ENCODE measurements at places on chromosomes 13 and 19. TPM values are rescaled to one million over a fixed set of nuclear protein-coding genes. Genes with fewer than 3 reads are reported as not detected.

The CEACAM3 gene
- total RNA-seq: not detected

The GARIN5A gene
- not detected for total RNA-seq

The SHC2 gene
- not detected for total RNA-seq

The COX7A1 gene
- total RNA-seq: 8.4 TPM

DNA sequence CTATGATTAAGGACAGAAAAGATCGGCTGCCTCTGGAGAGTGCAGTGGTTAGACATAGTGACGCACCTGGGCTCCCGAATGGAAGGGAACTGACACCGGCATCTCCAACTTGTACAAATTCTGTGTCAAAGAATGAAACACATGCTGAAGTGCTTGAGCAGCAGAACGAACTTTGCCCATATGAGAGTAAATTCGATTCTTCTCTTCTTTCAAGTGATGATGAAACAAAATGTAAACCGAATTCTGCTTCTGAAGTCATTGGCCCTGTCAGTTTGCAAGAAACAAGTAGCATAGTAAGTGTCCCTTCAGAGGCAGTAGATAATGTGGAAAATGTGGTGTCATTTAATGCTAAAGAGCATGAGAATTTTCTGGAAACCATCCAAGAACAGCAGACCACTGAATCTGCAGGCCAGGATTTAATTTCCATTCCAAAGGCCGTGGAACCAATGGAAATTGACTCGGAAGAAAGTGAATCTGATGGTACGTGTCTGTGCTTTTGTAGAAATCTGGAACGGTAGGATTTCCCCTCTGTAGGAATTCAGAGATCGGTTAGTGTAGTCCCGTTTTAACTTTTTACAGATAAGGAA, 16.9 kb downstream of the ERCC5 start:
- DNase-seq: no peak

DNA sequence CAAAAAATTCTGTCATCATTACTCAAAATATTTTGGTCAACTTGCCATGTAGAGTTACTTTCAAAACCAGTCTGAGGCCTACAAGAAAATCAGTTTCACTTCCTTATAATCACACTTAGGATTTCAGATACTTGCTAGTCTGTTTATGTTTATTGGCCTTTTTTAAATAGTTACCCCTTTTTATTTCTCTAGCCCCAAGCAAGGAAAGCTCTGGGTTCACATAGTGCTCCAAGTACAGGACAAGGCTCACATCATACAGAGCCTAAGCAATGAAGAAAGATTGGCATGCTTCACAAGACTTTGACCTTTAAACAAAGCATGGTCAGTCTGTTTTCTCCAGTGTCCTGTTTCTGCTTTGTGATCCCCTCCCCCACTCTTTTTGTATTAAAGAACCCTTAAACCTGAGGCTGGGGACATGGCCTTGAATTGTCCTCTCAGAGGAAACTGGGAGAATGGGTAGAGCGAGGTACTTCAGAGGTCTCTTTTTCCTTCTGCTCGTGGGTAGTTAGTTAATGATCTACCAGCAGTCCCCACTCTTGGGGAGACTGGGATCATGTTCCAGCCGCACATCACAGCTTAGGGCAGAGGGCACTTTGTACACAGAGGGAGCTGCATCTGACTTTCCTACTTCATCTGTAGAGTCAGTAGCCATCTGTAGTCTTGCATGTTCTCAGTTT, 30.7 kb downstream of the CEACAM1 start:
- DNase-seq: no peak

- no peak for DNase-seq
Measured at GRCh38 chr13:50460358-50460757, 383.1 kb downstream of the DLEU7 start.

GRCh38 chr13:48156466-48156865, 61.6 kb upstream of the MED4 start:
- DNase-seq: no peak

DNA sequence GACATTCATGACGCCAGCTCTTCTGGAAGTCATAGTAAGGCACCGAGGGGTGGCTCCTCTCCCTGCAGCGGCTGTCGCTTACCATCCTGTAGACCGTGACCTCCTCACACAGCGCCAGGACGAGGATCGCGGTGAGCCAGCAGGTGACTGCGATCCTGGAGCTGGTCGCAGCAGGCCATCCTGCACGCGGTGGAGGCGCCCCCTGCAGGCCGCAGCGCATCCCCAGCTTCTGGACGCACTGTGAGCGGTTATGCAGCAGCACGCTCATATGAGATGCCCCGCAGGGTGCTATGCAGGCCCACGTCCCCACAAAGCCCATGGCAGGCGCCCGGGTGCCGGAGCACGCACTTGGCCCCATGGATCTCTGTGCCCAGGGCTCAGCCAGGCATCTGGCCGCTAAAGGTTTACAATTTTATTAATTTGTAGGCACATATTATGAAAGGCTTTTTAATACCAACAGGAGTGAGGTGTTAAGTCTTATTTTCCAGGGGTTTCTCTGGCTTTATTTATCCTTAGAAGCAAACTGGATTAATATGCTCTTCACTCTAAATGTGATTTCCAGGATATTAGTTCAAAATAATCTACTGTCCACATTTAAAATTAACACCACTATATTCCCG, 35.6 kb upstream of the PSPC1 start:
- peak; percentile 13 for DNase-seq

DNA sequence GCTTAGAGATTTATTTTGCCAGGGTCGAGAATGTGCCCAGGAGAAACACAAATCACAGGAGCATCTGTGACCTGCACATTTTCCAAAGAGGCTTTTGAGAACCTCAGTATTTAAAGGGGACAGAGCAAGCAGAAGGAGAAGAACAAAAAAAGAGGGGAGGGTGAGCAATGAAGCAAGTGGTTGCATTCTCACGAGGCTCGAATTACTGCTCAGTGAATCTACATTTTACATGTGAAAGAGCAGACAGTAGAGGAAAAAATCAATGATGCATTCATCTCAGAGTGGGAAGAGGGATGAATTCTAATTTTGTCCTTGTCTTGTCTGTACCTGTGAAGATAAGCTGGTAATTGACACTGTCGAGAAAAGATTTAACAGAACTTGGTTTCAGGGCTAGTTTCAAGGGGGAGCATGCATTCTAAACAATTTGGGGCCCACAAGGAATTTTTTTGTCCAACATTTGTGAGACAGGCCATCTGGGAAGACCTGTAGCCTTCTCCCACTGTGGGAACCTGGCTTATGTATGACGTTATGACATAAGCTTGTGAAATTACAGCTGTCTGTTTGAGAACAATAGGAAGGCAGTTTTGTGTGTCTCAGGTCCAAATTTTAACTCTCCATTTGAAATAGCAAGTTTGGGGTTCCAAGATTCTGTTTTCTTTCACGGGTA, 855.1 kb downstream of the SLITRK5 start:
- no peak for DNase-seq
